Umbilical cord (tissue), 2 donors: ENCODE measurements at places on chromosomes 1 and 21.

- DNase-seq, result no peak
Measured at GRCh38 chr1:236645016-236645680, 40.8 kb upstream of the HEATR1 start.

DNA sequence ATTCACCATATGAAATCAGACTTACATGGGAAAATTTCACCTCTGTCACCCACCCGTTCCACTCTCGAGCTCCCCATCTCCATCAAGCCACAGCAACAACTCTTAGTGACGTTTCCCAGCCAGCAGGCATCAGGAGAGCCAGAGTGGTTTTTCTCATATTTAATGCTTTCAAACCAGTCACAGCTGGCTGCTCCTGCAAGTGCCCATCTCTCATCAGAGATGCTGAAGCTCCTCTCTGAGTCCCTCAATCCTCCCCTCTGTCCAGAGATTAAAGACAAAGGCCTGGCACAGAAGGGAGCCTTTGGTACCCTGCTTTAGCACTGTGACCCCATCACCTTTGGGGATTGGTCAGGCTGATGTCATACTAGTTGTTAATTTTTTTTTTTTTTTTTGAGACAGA lies 277.3 kb downstream of the DNM3 start:
- no peak for DNase-seq

DNA sequence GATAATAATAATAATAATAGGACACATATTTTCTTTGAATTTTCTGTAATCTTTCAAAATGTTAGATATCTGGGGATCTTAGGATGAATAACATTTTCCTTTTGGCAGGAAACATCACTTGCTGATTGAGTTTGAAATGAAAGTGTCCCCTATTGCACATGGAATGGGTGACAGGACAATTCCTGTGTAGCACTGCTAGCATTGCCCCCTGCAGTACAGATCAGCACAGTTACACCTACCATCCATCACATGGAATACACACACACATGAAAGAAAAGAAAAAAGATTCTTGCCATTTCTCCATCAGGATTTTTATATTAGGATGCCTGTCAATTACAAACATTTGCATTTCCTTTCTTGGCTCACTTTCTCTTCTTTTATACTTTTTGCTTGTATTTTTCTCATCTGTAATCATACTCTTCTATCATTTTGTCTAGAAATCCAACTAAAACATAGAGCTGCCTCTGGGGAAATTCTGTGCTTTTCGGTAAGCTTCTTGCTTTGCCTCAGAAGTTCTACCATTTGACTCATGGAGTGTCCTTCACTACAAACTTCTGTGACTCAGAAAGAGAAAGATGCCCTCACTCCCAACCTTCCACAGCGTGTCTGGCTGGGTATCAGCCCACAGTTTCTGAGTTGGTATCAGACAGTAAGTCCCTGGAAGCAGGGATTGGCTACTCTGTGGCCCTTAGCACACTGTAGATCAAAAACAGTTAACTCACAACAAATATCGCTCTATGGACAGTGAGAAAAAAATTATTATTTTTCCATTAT lies 641.2 kb downstream of the PTPRC start:
- no peak for DNase-seq

DNA sequence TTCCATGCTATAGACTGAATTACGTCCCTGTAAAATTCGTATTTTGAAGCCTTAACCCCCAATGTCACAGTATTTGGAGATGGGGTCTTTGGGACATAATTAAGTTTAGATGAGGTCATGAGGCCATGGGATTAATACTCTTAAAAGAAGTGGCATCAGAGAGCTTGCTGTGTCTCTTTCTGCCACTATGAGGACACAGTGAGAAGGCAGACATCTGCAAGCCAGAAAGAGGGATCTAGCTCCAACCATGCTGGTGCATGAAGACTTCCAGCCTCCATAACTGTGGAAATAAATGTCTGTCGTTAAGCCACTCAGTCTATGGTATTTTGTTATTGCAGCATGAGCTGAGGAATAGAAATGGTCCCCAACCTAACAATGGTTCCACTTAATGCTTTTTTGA lies 99.0 kb downstream of the LTN1 start:
- DNase-seq, result no peak

DNA sequence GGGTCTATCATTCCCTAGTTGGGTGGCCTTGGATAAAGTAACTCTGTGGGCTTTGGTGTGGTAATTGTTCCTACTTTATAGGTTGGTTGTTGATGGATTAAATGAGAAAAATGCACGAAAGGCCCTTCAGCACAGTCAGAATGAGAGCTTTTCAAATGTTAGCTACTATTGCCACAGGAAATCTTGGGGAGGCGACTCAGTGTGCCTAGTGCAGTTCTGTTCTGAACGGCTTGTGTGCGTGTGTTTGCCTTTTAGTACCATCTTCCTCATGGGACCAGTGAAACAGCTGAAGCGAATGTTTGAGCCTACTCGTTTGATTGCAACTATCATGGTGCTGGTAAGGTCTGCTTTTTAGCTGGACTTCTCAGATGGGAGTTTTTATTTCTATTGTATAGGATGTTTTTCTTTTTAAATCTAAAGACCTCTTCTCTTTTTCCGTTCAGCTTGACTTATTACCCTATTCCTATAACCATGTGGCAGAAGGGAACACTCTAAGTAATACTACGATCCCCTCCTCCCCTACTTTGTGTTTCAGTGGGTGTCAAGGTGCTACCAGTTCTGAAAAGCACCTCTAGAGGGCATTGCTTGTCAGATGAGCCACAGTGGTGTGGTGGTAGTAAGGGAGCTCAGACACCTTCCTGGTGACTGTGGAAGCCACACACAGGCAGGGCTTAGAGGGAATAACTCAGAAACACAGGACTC lies 9.2 kb downstream of the SFT2D2 start:
- DNase-seq, result no peak

DNA sequence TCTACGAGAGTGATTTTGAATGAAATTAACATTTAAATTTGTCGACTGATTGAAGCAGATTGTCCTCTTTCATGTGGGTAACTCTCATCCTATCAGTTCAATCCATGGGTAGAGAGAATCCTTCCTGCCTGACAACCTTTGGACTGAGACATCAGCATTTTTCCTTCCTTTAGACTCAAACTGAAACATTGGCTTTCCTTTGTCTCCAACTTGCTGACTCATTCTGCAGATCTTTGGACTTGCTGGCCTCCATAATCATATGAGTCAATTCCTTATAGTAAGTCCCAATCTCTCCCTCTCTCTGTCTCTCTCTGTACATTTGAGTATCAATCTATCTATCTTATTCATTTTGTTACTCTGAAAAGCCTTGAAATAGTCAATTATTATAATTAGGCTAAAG lies 416.7 kb downstream of the LRRIQ3 start:
- DNase-seq, result no peak
